Esophagus muscularis mucosa (tissue), 4 donors: ENCODE measurements at places on chromosomes 12 and 14. TPM values are rescaled to one million over a fixed set of nuclear protein-coding genes. Genes with fewer than 3 reads are reported as not detected.
A peak's percentile ranks its signal among the peaks of the same experiment; 100 is the strongest.

GRCh38 chr12:121927813-121928212 lies 9.4 kb downstream of the CFAP251 start:
- no peak overlapping the region for H3K27ac ChIP-seq
- no peaks in the 10 kb centered on the region for H3K27me3 ChIP-seq
- H3K4me1 ChIP-seq: peaks cover 16% of the 10 kb centered on the region
- no peaks in the 10 kb centered on the region for H3K36me3 ChIP-seq
- DNase-seq: no peak

- H3K27ac ChIP-seq: no peak overlapping the region
- DNase-seq: no peak
- peaks cover 9% of the 10 kb centered on the region for H3K4me1 ChIP-seq
Observed at GRCh38 chr12:79522257-79522988, 168.3 kb downstream of the PAWR start.

GRCh38 chr12:29191267-29191850 lies 42.3 kb downstream of the FAR2 start:
- H3K27me3 ChIP-seq: no peaks in the 10 kb centered on the region
- no peak overlapping the region for H3K4me3 ChIP-seq
- H3K4me1 ChIP-seq: no peaks in the 10 kb centered on the region
- no peak for DNase-seq

GRCh38 chr12:120072472-120073249 lies 43.9 kb downstream of the RAB35 start:
- DNase-seq: no peak
- H3K4me3 ChIP-seq: no peak overlapping the region
- H3K27me3 ChIP-seq: no peaks in the 10 kb centered on the region
- no peak overlapping the region for H3K27ac ChIP-seq
- no peaks in the 10 kb centered on the region for H3K4me1 ChIP-seq

DNA sequence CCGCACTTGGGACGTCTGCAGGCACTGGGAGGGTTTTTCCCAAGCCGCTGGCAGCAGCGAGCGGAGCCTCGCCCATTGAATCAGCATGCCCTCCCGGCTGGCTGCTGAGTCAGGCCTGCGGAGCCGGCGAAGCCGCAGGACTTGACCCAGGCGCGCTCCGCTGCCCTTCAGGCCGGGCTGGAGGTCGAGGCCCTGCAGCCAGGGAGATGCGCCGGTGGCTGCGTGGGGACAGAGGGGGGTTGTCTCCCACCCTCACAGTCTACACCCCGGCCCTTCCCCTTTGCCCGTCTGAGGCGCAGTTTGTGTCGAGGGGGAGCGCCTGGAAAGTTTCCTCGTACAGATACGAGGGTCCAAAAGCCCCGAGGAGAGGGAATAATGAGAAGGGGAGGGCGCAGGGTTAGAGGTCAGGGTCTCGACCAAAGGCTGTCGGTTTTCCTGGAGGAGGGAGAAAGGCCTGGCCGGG lies 759 bp upstream of the KLC1 start:
- no peaks in the 10 kb centered on the region for H3K36me3 ChIP-seq
- H3K4me3 ChIP-seq: peak overlapping the region; percentile 82
- peaks cover 68% of the 10 kb centered on the region for H3K4me1 ChIP-seq
- H3K27me3 ChIP-seq: no peaks in the 10 kb centered on the region

CFAP54 gene
- total RNA-seq: 3.8 TPM

DNA sequence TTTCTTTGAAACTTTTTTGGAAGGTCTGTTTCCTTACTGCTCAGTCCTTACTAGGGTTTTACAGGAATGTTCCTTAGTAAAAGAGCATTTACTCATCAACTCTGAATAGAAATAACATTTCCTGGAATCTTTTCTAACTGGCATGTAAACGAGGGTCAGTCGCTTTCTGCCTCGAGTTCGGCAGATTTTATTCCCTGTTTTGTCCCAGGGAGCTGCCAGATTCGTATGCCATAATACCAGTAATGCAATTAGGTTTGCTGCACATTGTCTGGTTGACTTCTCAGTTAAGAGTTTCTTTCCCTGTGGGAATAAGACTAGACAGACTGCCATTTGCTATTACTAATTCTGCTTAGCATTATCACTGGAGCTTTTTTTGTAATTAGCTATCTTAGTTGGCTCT lies 91.9 kb downstream of the VRK1 start:
- DNase-seq: no peak
- no peaks in the 10 kb centered on the region for H3K4me1 ChIP-seq
- no peak overlapping the region for H3K4me3 ChIP-seq
- no peaks in the 10 kb centered on the region for H3K36me3 ChIP-seq
- no peak overlapping the region for H3K27ac ChIP-seq

DNA sequence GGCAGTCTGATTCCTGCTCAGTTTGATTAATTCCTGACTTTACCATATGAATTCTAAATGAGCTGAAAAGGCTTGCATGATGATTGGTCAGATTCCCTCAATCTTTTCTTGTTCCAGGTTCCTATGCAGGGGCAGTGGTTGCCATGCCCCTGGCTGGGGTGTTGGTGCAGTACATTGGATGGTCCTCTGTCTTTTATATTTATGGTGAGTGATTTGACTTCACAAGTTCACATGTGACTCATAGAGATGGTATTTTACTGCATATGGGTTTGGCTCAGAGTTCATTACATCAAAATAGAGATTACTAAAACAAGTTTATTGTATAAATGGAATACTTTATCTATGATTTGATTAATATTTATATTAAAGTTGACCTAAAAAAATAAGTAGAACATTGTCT lies 44.8 kb downstream of the SLC17A8 start:
- H3K27me3 ChIP-seq: no peaks in the 10 kb centered on the region
- no peaks in the 10 kb centered on the region for H3K36me3 ChIP-seq
- H3K4me1 ChIP-seq: no peaks in the 10 kb centered on the region
- no peak for DNase-seq
- no peak overlapping the region for H3K4me3 ChIP-seq

GRCh38 chr14:61860294-61860918 lies 98.2 kb downstream of the SNAPC1 start:
- H3K27me3 ChIP-seq: no peaks in the 10 kb centered on the region
- no peak overlapping the region for H3K4me3 ChIP-seq
- no peak overlapping the region for H3K27ac ChIP-seq
- no peak for DNase-seq
- no peaks in the 10 kb centered on the region for H3K36me3 ChIP-seq

DNA sequence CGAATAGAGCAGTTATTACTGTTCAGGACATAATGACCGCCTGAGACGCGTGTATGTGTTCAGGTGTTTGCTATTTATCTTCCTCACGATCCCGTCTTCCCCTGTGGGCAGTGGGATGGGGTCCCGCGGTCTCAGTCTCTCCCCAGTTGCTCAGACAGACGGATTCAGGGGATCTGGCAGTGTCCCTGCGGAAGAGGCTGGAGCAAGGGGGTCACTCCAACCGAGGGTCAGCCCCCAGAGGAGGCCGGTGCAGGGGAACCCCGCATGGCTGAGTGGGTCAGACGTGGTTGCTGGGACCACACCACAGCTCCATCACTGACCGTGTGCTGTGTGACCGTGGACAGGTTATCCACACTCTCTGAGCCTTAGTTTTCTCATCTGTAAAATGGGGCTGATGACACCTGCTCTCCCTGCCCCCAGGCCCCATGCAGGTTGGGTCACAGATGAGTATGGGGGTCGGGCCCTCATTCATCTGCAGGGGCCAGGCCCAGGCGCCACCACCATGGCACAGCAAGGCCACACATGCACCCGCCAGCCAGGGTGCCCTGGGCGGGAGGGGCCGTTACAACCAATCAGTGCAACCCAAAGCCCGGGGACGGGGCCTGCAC lies 5.2 kb downstream of the MMP17 start:
- no peak overlapping the region for H3K4me3 ChIP-seq
- DNase-seq: no peak

DNA sequence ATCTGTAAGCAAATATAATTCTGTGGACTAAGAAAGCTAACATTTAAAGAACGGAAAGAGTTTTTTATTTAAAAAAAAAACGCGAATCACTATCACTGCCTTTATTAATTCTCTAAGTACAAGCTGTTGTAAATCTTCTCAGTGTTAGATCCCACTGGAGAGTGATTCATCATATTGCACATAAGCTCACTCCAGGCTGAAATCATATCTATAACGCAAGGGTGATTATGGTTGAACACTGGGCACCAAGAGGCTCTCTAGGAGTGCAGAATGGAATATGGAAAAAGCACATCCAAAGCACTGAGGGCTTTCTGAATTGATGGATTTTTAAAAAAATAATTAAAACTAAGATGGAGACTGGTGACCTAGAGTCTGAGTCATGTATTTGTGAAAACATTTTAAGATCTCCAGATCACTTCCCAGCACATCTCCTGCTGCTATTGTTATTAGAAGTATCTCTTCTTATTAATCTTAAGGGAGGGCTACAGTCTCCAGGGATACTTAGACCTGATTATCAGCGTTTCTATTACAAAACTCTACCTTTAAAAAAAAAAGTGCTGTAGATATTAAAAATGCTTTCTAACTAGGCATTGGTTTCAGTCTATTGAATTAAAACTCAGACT lies 1106.8 kb downstream of the AACS start:
- H3K4me3 ChIP-seq: no peak overlapping the region
- H3K36me3 ChIP-seq: no peaks in the 10 kb centered on the region

DNA sequence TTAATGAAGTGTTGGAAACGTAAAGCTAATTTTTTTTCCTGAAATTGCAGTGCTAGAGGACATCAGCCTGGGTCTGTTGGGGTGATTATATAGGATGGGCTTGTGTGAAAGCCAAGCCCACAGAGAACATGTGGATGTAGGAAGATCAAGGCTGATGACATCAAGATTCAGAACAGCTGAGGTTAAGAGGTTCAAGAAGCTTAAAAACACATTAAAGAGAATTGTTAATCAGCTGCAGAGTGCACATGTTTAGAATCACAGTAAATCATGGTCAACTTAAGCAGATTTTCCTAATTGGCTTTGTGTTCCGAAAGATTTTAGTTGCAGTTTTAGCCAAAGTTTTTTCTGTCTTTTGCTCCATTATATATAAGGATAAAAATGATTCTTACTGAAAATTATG lies 87.9 kb upstream of the PRICKLE1 start:
- no peak overlapping the region for H3K27ac ChIP-seq
- no peaks in the 10 kb centered on the region for H3K27me3 ChIP-seq
- H3K4me3 ChIP-seq: no peak overlapping the region
- no peak for DNase-seq
- no peaks in the 10 kb centered on the region for H3K36me3 ChIP-seq

DNA sequence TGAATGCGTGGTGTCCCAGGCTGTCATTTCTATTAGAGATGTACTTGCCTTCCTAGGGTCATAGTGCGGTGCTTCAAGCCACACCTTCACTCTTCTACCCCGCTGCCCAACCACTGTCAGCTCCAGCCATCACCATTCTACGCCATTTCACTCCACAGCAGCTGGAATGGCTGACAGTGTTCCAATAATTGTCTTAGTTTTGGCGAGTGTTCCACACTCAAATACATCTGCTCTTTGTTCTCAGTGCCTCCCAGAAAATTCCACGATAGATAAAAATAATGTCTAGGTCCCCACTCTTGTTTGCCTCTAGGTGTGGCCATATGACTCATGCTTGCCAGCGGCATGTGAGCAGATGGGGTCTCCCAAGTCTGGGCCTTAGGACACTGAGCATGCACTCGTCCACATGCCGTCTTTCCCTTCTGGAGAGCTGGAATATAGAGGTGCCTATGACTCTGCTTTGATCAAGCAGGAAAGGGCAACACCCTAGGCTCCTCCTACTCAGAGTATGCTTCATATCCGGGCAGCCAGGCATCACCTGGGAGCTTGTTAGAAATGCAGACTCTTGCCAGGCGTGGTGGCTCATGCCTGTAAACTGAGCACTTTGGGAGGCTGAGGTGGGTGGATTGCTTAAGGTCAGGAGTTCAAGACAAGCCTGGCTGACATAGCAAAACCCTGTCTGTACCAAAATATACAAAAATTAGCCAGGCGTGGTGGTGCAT lies 163.0 kb downstream of the BRMS1L start:
- no peaks in the 10 kb centered on the region for H3K36me3 ChIP-seq
- no peak overlapping the region for H3K27ac ChIP-seq
- no peak overlapping the region for H3K4me3 ChIP-seq

DNA sequence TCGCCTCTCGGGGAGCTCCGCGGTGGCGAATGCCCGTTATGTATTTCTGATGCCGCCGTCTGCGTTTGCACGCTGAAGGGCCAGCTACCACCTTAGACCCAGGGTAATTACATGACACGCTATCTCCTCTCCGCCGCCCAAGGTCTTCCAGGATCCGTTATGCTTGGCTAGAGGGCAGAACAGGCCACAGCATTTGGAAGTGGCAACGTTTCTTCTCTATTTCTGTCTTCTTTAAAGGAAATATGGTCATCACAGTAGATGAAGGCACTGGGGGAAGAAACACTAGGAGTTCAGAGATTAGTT lies 861 bp upstream of the MDGA2 start:
- no peaks in the 10 kb centered on the region for H3K27me3 ChIP-seq
- peak overlapping the region; percentile 51 for H3K4me3 ChIP-seq
- no peak for DNase-seq
- H3K36me3 ChIP-seq: no peaks in the 10 kb centered on the region
- H3K27ac ChIP-seq: no peak overlapping the region

- DNase-seq: no peak
- peak overlapping the region; percentile 79 for H3K27ac ChIP-seq
- H3K36me3 ChIP-seq: peaks cover 12% of the 10 kb centered on the region
- no peak overlapping the region for H3K4me3 ChIP-seq
Observed at GRCh38 chr12:128817111-128818015, 6.4 kb downstream of the SLC15A4 start.

GRCh38 chr12:66453844-66454243 lies 151.6 kb downstream of the HELB start:
- no peak overlapping the region for H3K27ac ChIP-seq
- DNase-seq: no peak
- H3K27me3 ChIP-seq: no peaks in the 10 kb centered on the region
- no peak overlapping the region for H3K4me3 ChIP-seq
- no peaks in the 10 kb centered on the region for H3K36me3 ChIP-seq

DNA sequence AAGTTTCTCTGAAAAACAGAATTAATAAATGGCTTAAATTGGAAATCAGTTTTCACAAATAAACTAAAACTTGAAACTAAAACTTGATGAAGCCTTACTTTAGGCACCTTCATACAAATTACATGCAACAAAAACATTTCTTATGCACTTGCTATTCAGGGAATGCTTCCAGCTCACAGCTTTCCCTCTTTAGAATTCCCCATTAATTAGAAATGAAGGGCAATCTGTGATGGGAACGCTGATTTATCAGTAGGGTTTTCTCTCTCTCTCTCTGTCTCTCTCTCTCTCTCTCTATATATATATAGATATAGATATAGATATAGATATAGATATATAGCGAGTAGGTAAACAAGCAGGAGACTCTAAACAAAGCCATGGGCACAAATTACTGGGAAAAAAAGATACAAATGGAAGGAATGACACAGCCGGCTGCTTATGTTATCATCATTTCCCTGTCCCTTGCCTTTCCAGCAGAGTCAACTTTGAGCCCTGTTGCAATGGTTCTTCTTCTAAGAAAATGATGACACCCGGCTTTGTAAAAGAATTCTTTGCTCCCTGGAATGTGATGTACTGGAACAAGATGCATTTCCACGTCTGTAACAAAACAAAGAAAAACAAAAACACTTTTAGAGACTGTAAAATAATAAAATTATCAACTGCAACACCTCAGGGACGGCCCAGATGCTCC lies 1121.6 kb upstream of the TMEM132C start:
- H3K4me1 ChIP-seq: peaks cover 6% of the 10 kb centered on the region
- H3K27ac ChIP-seq: peak overlapping the region; percentile 55
- H3K4me3 ChIP-seq: peak overlapping the region; percentile 62
- H3K36me3 ChIP-seq: no peaks in the 10 kb centered on the region
- no peak for DNase-seq
- no peaks in the 10 kb centered on the region for H3K27me3 ChIP-seq
